OCI-LY7 (cell line): ENCODE measurements at places on chromosomes 6 and 20.

GRCh38 chr6:150176659-150177058 lies 33.8 kb downstream of the PPP1R14C start:
- DNase-seq = no peak

GRCh38 chr20:17498641-17499040 lies 32.5 kb downstream of the BFSP1 start:
- no peak for DNase-seq

GRCh38 chr20:21053002-21053762 lies 53.0 kb downstream of the LINC00237 start:
- no peak for DNase-seq

DNA sequence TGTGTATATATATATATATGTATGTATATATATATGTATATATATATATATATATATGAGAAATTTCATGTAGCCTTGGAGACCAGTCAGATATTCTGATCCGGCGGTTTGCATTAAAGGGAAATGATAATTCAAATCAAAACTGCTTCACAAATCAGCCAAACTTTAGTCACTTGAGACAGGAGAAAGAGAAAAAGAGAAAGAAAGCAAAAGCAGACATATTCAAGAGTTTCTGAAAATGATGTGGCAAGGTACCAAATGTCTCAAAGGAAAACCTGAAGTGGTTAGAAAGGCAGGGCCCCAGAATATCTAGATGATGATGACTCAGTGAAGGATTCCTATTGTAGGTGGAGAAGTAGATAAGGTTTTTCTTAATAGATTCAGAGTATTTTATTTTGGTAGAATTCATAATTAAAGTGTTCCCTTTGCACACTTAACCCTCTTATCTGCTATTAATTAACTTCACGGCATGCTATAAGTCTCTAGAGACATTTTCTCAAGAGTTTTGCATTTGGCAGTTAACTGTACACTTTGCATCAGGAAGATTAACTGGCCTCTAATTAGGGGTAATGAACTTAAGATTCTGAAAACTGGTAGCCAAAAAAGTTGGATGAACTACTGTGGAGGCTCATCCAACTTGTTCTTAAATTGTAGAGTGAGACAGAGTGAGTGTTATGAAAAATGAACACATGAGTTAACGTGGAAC lies 50.1 kb upstream of the ASF1A start:
- DNase-seq = no peak

- DNase-seq = no peak
These were observed 40.6 kb upstream of the PCMTD2 start for GRCh38 chr20:64214952-64215351.

- no peak for DNase-seq
These were observed 315.9 kb downstream of the TFAP2A start for GRCh38 chr6:10098756-10099528.

GRCh38 chr6:169534039-169534421 lies 167.8 kb downstream of the WDR27 start:
- no peak for DNase-seq
